ENCODE measurements at places on chromosomes 13 and 19. TPM values are rescaled to one million over a fixed set of nuclear protein-coding genes. Genes with fewer than 3 reads are reported as not detected.

DNA sequence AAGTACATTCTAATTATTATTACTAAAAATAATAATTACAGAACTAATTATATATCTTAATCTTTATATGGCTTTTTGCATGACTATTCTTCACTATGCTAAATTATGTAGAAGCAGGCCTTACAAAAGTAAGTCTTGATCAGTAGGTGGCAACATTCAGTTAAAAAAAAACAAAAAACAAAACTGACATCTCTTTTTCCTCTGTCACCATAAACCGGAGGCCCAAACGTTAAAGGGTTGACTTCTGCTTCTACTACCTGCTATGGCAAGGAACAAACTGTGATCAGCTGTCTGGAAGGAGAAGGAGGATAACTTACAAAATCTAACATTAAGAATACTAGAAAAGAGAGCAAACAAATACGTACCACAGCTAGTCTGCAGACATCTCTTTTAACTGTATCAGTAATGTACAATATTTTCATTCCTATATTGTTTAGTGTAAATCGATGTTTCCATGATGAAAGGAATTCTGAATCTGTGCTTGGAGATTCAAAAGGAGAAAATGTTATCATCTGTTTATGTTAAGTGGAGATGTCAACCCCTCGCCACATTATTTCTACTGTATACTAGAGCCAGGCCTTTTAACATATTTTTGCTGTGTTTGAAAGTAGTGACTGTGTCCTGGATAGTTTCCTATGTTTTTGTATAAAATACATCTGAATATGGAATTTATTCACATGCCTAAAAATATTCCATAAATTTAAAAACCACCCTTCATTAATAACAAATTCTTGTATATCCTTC, 1525.4 kb downstream of the SLITRK1 start:
- no peaks in the 10 kb centered on the region for H3K4me1 ChIP-seq
- H3K36me3 ChIP-seq, result no peaks in the 10 kb centered on the region
- H3K4me3 ChIP-seq, result no peak overlapping the region
- DNase-seq, result no peak

DNA sequence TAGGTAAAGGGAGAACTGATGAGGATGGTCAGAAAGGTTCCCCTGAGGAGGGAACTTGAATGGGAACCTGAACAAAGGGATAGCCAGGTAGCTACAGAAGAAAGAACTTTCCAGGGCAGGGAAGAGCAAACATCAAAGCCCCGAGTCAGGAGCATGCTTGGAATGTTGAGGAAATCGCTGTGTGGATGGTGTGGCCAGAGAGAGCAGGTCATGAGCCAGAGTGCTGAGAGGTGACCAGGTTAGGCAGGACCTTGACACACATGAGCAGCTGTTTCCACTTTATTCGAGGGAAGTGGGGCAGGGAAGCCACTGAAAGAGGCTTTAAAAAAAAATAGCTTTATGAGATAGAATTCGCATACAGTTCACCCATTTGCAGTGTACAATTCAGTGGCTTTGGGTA, 4.4 kb downstream of the RAB8A start:
- H3K4me1 ChIP-seq, result peaks cover 7% of the 10 kb centered on the region
- H3K27me3 ChIP-seq, result no peaks in the 10 kb centered on the region
- H3K27ac ChIP-seq, result no peak overlapping the region
- H3K4me3 ChIP-seq, result no peak overlapping the region
- no peak for DNase-seq

- H3K36me3 ChIP-seq, result no peaks in the 10 kb centered on the region
- no peak overlapping the region for H3K27ac ChIP-seq
- H3K4me1 ChIP-seq, result no peaks in the 10 kb centered on the region
- no peaks in the 10 kb centered on the region for H3K27me3 ChIP-seq
These were observed 9.1 kb downstream of the SLITRK5 start for GRCh38 chr13:87680298-87680697.

DNA sequence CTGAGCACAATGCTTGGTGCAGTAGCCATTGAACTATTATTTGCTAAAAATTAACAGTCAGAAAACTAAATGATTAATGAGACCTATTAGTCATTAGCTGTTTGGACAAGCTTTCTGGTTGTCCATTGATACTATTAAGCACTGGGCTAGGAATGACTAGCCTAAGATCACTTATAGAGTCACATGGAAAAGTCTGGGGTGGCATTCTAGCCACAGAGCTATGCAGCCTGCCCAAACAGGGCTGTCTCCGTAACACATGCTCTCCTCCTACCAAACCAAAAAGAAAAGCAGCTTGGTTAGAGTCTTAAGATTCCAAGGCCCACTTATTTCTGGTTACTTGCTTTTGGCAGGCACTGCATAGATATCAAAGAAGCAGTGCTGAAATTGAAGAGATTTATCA, 193.5 kb upstream of the NBEA start:
- H3K4me3 ChIP-seq, result no peak overlapping the region
- H3K36me3 ChIP-seq, result no peaks in the 10 kb centered on the region
- no peaks in the 10 kb centered on the region for H3K27me3 ChIP-seq
- DNase-seq, result no peak
- H3K4me1 ChIP-seq, result no peaks in the 10 kb centered on the region

EDNRB gene
- under 0.01 TPM for total RNA-seq

KLK4 gene
- total RNA-seq, result not detected

SIGLEC9 gene
- total RNA-seq, result not detected

SCAMP4 gene
- total RNA-seq, result 16.1 TPM
